Fibroblast of skin of left biceps (primary cell): ENCODE measurements at places on chromosomes 13 and 19.

- DNase-seq, result no peak
Measured at GRCh38 chr13:35729926-35730627, 253.6 kb upstream of the MAB21L1 start.

- DNase-seq, result no peak
Measured at GRCh38 chr13:113550453-113550852, 34.1 kb upstream of the TFDP1 start.

DNA sequence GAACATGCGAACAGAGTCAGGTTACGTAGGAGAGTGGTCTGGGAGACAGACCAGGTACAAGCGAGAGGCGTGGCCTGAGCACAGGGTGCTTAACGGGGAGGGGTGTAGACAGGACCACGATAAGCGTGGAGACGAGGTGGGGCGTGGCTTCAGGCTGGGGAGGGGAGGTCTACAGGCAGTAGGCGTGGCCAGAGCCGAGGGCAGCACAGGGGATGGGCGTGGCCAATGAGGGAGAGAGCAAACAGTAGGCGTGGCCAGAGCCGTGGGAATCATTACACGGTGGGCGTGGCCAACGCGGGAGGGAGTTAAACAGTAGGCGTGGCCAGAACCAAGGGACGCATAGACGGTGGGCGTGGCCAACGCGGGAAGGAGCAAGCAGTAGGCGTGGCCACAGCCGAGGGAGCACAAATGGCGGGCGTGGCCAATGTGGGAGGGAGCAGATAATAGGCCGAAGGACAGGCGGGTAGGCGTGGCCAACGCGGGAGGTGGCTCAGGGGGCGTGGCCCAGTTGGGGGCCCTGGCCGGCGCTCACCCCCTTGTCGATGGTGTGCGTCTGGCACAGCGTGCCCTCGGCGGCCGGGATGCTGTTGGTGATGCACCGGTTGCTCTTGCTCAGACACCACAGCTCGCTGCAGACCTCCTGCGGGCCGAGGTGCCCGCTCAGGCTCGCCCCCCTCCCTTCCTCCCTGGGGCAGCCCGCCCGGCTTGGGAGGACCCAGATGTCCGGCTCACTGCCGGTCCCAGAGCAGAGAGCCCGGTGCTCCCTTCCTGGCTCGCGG, 15.2 kb upstream of the MYO1F start:
- DNase-seq, result peak; percentile 88

- DNase-seq, result no peak
Measured at GRCh38 chr19:32566246-32566830, 14.7 kb upstream of the PDCD5 start.

DNA sequence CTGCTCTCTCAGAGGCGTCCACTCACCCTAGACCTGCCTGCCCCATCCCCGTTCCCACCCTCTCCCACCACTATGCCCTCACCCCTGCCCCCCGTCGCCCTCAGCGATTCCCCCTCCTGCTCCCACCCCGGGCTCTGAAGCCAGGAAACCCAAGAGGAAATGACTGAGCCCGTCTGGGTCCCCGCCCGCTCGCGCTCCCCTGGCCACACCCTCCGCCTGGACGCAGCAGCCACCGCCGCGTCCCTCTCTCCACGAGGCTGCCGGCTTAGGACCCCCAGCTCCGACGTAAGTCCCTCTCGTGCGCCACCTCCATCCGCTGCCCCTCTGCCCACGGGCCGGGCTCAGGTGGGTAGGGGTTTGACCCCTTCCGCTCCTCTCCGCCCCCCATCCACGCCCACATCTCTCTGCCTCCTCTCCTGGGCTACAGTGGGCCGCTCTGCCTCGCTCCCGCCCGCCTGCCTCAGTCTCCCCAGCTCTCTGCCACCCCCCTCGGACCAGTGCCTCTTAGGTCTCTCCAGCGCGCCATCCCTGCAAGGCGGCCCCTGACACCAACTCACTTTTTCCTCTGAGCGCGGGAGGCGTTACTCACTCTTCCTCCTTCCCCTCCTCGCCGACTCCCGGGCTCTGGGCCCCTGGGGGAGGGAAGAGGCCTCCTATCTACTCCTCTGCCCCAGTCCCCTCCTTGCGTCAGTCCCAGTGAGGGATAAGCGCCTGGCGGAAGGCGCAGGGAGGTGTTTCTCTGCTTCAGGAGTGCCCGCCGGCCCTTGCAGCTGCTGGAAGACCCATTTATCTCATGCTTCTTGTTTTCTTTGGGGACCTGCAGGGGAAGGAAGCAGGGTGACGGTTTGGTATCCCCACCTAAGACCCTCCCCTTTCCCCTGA, at the start of gene FXYD5:
TSS of gene FXYD5 (plus strand) at position 211 of the 882 bp plus-strand sequence. CDS start 816 bp downstream, outside the sequence.
- DNase-seq, result peak; percentile 46

GRCh38 chr19:40236366-40236765, 9.9 kb upstream of the CCNP start:
- DNase-seq, result no peak

DNA sequence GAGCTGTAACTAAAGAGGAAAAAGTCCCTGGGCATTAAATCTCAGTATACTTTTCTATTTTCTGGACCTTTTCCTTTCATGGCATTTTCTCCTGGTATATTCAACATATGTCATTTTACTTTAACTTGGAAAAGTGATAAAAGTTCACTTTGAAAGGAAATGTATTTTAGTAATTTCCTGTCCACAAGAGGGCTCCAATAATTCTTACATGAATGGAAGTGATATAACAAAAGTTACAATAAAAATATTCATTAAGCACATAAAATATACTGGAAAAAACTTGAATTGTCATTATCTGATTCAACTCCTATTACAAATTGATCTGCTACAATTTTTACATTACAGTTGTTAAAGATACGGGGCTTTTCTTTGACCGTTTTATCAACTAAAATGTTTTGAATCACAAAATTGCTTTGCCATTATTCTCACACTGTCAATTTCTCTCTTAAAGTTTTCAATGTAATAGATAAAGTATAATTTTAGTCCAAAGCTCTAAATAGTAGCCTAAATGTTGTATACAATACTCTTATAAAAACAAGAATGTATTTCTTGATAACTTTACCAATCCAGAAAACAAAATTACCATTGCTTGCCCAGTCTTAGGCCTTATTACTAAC, 4.9 kb downstream of the UBL3 start:
- no peak for DNase-seq

DNA sequence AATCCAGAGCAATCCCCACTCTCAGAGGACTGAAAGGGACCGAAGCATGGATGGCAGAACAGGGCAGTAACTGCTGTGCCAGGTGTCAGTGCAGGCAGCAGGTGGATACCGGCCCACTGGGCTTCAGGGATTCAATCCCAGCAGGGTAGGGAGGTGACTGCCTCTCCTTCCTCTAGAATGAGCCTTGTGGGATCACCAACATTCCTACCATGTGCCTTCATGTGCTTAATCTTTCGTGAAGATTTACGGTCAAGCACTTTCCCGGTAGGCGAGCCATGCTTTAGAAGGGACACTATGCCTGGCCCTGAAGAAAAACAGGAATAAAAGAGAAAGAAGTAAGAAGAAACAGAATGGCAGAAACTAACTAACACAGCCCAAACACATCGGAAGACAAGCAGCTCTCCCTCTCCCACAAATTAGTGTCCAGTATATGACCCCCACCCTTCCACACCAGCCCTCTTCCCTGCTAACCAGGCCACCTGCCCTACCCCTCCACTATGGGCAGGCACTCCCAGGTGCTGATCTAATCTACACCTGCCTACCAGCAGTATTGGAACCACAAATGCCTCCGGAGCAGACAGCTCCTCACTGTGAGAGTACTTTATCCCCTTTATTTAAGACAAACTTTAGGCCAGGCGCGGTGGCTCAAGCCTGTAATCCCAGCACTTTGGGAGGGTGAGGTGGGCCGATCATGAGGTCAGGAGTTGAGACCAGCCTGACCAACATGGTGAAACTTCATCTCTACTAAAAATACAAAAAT, 162.5 kb downstream of the NUFIP1 start:
- DNase-seq, result no peak

DNA sequence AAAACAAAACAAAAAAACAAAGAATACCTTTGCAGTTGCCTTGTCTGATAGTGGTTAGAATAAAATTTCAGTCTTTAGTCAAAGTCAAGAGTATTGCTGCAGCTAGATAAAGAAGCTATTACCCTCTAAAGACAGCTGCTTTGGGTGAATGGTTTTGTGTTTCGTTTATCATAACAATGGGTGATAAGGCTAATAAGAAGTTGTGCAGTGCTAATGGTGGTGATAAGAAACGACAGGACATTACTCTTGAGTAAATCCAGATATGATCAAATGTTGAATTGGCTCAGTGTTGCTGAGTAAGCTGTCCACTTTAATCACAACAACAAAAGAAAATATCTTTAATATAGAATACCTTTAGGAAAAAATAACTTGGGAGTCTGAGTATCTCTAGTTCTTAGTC, 1825.3 kb downstream of the SLITRK5 start:
- no peak for DNase-seq

DNA sequence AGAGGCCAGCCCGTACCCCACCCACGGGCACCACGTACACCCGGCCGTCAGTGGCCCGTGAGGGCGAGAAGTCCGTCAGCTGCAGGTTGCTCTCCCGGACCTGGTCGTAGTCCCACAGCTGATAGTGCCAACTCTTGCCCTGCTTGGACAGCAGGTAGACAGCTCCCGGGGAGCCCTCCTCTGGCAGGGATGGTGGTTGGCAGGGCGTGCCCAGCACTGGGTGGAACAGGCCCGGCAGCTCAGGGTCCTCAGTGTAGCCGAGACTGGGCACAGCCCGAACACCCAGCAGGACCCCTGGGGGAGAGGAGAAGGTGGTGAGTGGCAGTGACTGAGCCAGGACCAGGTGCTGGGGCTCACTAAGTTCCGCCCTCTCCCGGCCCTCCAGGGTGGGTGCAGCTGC, 7.8 kb downstream of the ACTMAP start:
- no peak for DNase-seq

DNA sequence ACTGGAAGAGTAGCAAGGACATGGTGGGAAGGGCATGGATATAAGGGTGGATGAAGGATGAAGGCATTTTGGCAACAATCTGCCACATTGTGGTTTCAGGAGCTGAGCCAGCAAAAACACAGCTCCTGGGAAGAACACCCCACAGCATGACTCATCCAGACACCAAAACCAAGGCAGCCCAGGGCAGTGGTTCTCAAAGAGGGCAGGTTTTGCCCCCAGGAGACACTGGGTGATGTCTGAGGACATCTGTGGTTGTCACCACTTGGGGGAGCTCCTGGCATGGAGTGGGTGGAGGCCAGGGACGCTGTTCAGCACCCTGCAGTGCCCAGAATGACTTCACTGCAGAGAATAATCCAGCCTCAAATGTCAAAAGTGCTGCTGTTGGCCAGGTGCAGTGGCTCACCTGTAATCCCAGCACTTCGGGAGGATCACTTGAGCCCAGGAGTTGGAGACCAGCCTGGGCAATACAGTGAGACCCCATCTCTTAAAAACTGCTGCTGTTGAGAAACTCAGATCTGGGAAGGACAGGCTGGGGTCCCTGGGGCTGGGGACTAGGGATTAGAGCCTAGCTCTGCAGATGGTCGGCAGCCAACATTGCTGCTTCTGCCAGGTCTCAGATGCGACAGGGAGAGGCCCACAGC, 16.1 kb downstream of the ZFR2 start:
- DNase-seq, result peak; percentile 15

DNA sequence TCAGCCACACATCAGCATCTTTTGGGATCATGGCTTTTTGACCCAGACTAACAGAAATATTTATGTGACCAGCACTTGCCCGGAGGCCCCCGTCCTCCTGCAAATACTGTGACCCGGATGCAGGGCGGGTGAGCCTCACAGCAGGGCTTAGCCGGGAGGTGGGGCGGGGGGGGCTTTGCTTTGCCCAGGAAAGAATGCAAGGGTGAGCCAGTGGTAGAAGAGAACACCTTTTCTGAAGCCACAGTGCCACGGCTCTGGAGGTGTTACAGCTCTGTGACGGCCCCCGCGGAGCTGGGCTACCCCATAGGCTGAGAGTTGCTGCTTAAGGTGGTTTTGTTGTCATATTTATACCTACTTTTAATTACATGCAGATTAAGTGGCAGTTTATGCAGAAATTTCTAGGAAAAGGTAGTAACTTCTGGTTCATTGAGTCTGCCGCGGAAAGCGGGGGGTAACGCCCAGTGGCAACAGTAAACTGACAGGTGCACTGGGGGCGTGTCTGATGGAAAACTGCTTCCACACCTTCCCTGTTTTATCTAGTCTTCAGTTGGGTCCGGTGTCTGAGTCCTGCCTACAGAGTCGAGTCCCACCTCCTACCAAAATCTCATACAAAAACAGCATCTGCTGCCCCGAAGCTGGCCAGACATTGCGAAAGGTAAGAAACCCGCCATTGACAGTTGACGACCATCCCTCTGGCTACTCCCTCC, 187.9 kb downstream of the TEX29 start:
- DNase-seq, result no peak

DNA sequence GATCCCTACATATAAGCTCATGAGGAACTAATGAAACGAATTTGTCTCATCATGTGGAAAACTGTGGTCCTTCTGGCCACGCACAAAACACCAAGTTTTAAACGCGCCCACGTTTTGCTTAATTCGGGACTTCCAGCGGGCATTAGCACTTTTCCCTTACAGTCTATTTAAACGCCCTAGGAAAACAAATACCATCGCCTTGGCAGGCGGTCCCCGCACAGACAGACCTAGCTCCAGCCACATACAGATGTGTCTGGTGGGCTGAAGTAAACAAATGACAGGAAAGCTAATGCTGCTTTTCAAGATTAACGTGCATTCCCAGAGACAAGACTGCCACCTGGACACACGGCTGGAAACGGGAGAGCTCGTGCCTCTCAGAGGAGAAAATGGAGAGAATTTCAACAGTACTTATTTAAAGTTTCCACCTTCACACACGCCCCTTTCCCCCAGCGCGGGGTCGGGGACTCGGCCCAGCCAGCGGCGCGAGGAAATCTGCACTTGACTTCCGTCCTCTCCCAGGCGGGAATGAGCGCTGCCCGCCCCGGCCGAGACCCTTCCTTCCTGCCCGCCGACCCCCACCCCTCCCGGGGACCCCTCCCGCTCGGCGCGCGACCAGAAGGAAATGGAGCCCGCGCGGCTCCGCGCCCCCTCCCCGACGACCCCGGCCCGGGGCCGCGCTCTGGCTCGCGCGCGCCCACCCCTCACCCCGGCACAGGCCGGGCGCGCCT, 931 bp downstream of the USP12 start:
- DNase-seq, result no peak

GRCh38 chr19:6774821-6775707, 2.6 kb downstream of the VAV1 start:
- no peak for DNase-seq

DNA sequence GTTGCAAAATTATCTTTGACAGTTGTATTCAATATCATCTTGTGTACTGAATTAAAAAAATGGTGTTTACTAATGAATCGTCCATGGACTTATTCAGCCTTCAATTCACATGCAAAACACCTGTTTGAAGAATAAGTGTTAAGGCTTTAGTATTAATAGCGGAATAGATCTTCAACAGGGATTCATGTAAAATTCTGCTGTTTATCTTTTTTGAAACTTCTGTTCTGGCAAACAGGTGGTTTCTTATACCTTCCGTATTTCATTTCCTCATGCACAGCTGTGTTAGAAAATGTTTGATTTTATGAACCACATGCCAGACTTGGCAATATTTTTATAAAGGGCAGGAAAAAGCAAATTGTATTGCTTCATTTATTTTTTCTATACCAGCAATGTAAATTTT, 255.7 kb downstream of the DACH1 start:
- no peak for DNase-seq

- DNase-seq, result no peak
Measured at GRCh38 chr13:46797501-46798237, 708 bp upstream of the ESD start.

- DNase-seq, result no peak
Measured at GRCh38 chr13:41811588-41812021, 149.3 kb downstream of the VWA8 start.
